ENCODE measurements at places on chromosomes 1 and 21. TPM values are rescaled to one million over a fixed set of nuclear protein-coding genes. Genes with fewer than 3 reads are reported as not detected.

DNA sequence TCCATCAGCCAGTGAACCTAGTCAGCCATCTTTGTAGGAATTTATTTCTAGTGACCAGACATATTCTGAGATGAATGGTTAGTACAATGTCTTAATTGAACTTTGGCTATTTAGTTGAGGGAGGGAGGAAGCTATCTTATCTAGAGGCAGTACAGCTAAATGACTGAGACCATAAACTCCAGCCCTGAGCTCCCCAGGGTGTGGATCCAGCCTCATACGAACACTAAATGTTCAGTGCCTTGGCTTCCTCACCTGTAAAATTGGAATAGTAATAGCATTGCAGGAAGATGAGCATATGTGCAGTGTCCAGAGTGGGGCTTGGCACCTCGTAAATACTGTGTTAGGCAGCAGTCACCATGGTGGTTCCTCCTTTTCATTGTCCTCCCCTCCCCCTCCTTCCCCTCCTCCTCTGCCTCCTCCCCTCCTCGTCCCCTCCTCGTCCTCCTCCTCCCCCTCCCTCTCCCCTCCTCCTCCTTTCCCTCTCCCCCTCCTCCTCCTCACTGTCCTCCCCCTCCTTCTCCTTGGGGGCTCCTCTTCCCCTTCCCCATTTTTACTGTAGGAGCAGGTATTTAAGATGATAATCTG lies 108.2 kb downstream of the GALNT2 start:
- H3K4me1 ChIP-seq: no peaks in the 10 kb centered on the region
- no peaks in the 10 kb centered on the region for H3K27me3 ChIP-seq
- no peak overlapping the region for H3K4me3 ChIP-seq
- H3K27ac ChIP-seq: no peak overlapping the region

GRCh38 chr1:170707117-170707516 lies 43.2 kb downstream of the PRRX1 start:
- H3K4me1 ChIP-seq: no peaks in the 10 kb centered on the region
- H3K4me3 ChIP-seq: no peak overlapping the region
- DNase-seq: no peak
- H3K27ac ChIP-seq: no peak overlapping the region

Gene ITPKB
- total RNA-seq: 10.8 TPM

DNA sequence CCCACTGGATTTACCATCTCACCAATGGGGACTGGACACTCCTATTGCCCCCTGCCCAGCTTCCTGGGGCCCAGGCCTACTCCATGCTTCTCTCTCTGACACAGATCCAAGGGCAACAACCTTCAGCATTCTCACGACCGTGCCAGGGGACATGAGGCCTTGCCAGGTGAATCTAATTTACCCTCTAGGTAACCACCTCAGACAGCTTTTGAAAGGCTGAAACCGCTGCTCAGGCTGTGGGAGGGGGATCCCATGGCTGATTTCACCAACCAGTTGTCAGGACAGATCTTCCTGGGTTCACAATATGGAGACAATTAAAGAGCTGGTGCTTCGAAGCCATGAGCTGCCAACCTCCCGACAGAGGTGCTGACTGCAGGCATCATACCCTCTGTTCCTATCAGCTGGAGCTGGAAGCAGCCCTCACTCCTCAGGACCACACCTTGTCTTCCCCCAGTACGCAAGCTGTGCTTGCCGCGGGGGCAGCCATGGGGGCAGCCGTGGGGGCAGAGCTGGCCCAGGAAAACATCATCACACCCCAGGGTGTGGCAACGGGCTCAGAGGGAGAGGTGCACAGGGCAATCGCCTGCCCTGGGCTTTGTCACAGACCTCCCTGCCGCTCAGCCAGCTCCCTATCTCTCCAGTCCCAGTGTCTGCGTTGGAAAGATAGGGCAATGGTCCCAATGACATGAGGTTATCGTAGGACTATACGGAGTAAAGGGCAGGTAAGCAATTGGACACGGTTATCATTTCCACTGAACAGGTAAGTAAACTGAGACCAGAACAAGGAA lies 120.2 kb downstream of the DMRTB1 start:
- no peaks in the 10 kb centered on the region for H3K36me3 ChIP-seq
- no peaks in the 10 kb centered on the region for H3K4me1 ChIP-seq

DNA sequence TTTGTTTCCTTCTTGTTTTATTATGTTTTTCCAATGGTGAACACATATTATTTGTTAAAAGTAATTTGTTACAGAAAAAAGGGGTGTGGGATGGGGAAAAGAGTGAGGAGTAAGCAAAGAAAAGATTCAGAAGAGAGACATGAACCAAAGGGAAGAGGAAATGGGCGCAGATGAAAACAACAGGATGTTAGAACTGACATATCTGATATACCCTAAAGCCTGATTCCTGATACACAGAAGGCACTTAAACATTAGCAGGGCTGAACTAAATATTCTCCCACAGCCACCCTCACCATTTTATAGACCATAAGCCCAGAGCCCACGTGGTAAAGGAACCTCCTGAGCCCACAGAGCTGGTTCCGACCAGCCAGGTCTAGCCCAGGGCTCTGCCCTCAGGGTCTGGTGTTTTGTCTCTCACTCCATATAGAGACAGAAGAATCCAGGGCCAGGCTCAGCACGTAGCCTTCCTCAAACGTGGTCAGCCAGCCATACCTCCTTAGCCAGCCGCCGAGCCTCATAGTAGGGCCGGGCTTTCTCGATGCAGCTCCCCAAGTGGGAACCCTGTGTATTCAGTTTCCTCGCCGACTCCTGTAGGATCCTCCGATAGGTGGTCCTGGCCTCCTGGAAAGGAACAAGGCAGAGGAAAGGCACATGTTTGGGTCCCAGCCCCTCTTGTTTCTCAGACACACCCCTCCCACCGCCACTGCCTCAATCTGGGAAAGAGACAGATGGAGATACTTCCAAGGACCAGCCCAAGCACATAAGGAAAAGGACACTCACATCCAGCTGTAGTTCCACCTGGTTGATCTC lies 9.5 kb downstream of the SH3BP5L start:
- H3K36me3 ChIP-seq: peaks cover 60% of the 10 kb centered on the region
- H3K27ac ChIP-seq: no peak overlapping the region
- no peaks in the 10 kb centered on the region for H3K27me3 ChIP-seq
- H3K4me3 ChIP-seq: no peak overlapping the region

DNA sequence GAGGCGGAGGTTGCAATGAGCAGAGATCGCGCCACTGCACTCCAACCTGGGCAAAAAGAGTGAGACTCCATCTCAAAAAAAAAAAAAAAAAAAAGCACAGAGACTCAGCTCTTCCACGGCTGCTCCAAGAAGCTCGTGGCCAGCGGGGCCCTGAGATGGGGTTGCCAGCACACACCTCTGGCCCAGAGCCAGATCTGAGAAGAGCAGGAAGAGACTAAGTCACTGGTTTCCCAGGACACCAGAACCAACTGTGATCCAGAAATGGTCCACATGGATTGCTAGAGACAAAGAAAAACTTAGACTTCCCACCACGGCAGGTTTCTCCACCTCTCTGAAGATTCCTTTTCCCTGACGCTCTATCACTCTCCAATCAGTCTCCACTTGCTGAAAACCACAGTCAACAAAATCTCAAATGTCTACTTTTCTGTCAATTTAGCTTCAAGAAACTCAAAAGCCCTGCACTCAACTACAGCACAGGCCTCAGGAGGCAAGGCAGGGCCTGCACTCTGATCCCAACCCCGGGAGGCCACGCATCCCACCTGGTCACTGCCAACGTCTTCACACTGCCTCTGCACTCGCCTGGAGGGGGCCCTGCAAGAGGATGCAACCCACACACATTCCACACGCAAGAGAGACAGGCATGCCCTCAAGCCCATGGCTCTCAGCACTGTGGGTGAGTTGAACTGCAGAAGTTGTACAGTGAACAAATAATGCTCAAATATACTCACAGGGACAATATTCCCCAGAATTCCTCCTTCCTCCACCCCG lies 79.0 kb downstream of the NPHP4 start:
- H3K4me1 ChIP-seq: no peaks in the 10 kb centered on the region
- H3K36me3 ChIP-seq: no peaks in the 10 kb centered on the region
- no peak for DNase-seq
- no peaks in the 10 kb centered on the region for H3K27me3 ChIP-seq
- no peak overlapping the region for H3K27ac ChIP-seq
- no peak overlapping the region for H3K4me3 ChIP-seq

Gene ANGPTL3
- not detected for total RNA-seq

All from right atrium auricular region (tissue), 2 donors.